ENCODE measurements at places on chromosomes 3 and 15.

GRCh38 chr3:126344380-126345041 lies 12.7 kb downstream of the KLF15 start:
- DNase-seq, result no peak

DNA sequence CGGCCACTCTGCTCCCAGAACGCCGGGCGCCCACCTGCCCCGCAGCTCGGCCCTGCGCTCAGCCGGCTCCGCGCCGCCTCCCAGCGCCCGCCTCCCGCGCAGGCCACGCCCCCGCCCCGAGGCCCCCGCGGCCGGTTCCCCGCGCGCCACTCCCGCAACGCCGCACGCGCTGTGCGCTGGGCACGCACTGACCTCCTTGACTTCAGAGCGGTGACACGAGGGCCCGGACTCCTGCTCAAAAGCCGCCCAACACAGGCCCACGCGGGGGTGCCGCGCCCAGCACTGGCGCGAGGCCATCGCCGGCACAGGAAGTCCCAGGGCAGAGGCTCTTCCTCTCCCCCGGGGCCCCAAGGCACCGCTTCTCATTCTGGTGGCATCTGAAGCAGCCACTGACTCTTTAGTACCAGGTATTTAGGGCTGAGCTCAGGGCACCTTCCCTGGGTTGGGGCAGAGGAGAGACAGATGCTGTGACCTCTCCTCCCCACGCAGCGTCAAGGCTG lies 12.4 kb downstream of the TNK2 start:
- no peak for DNase-seq

DNA sequence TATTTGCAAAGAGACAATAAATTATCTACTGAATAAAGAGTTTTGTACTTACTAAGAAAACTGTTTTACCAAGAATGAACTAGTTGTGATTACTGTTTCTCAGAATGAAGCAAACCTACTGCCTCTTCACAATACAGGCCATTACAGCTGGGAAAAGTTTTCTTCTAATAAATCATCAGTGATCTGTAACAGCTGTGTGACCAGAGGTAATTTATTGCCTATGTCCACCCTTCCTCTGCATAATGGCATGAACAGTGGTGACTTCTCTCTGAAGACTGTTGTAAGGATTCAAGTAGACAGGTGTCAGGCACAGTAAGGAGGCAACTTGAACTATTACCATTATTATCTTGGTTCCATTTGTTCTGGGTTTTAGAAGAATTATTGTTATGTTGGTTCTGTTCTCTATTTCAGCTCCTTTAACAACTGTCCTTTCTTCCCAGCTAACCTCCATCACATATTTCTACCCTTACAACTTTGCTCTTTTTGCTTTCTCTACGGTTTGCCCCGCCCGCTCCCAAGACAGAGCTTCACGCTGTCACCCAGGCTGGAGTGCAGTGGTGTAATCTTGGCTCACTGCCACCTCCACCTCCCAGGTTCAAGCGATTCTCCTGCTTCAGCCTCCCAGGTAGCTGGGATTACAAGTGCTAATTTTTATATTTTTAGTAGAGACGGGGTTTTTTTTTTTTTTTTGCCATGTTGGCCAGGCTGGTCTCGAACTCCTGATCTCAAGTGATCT lies 51.5 kb downstream of the PRKAR2A start:
- no peak for DNase-seq

- DNase-seq, result peak; percentile 62
Observed at GRCh38 chr3:146164071-146164470, 3.1 kb upstream of the PLOD2 start.

DNA sequence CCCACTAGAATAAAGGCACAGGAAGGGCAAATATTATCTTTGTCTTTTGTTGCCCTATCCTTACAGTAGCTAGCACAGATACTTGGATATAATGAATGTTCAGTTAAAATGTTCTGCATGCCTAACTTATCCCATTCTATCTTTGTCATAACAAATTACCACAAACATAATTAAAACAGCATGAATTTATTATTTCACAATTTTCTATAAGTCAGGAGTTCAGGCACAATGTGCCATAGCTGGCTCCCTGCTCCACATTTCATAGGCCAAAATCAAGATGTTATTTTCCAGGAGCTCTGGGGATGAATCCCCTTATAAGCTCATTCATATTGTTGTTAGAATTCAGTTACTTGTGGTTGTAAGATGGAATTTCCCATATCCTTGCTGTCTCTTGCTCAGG lies 975.5 kb downstream of the IGSF11 start:
- DNase-seq, result peak; percentile 17

- DNase-seq, result peak; percentile 41
Observed at GRCh38 chr3:192915722-192916121, 1.9 kb downstream of the MB21D2 start.

DNA sequence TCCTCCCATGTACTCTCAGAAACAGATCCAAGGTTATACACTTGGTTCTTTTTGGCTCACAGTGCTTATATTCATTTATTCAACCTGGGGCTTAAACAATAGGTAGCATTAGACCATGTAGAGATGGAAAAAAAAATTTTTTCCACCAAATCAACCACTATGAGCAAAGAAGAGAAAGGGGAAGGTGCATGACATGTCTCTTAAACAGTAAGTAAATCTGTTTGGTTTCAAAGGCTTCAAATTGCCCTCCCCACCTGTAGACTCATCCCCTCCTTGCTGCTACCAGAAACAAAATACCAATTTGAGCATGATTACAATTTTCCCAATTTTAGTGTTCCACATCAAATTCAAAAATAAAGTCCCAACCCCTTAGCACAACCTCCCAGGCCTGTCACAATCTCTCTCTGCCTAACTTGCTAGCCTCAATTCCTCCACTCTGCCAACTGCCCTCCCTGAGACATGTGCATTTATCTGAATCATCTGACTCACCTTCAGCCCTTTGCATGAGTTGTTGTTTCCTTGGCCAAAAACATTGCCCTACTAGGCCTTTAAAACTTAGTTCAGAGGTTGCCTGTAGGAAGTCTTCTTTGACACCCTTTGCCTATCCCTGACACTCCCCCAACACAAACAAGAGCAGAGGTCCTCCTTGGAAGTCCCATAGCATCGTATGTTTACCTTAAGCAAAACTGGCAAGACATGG lies 30.3 kb upstream of the TSC22D2 start:
- peak; percentile 12 for DNase-seq

DNA sequence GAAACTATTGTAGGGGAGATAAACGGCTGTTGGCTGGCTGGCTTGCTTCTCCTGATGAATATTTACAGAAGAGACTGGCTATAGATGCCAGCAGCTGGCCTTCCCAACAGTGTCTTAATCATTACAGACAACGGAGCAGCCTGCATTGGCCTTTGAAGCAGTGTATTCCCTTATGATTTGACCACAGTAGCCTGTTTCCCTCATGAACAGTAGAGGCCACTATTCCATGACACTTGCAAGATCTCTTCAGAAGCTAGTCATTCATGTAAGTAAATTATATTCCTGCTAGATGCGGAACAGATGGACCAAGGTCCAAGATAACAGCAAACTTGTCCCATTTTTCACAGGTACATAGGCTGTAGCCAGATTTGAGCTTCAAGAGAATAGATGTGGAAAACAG lies 47.3 kb downstream of the TMCO5A start:
- peak; percentile 61 for DNase-seq

GRCh38 chr15:35256141-35256540 lies 171.0 kb upstream of the NANOGP8 start:
- no peak for DNase-seq

DNA sequence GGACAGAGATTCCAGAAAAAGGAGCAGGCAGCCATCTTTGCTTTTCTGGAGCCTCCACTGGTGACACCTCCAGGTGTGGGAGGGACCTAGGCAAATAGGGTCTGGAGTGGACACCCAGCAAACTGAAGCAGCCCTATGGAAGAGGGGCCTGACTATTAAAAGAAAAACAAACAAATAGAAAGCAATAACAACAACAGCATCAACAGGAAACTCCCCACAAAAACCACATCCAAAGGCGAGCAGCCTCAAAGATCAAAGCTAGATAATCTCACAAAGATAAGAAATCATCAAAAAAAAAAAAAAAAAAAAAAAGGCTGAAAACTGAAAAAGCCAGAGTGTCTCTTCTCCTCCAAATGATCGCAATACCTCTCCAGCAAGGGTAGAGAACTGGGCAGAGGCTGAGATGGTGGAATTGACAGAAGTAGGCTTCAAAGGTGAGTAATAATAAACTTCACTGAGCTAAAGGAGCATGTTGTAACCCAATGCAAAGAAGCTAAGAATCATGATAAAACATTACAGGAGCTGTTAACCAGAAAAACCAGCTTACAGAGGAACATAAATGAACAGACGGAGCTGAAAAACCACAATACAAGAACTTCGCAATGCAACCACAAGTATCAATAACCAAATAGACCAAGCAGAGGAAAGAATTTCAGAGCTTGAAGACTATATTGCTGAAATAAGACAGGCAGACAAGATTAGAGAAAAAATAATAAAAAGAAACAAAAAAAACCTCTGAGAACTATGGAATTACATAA lies 225.4 kb downstream of the CTNNB1 start:
- DNase-seq, result no peak

DNA sequence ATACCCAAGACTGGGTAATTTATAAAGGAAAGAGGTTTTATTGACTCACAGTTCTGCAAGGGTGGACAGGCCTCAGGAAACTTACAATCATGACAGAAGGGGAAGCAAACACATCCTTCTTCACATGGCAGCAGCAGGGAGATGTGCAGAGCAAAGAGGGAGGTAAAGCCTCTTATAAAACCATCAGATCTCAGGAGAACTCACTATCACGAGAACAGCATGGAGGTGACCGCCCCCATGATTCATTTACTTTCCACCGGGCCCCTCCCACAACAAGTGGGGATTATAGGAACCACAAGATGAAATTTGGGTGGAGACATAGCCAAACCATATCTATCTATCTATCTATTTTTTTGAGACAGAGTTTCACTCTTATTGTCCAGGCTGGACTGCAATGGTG lies 5.4 kb downstream of the GDPGP1 start:
- no peak for DNase-seq

DNA sequence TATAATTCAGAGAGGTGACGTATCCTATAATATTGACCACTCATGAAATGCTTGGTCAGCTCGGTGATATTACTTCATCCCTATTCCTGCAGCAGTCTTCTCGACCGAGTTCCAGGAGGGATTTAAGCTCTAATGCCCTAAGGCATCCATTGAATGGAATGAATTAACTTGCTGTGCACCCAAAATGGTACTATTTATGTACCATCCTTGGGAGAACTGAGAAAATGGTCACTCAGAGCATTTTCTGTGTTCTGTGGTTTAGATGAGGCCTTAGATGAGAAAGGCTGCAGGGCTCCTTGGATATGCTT lies 638 bp downstream of the BLOC1S6 start:
- no peak for DNase-seq

DNA sequence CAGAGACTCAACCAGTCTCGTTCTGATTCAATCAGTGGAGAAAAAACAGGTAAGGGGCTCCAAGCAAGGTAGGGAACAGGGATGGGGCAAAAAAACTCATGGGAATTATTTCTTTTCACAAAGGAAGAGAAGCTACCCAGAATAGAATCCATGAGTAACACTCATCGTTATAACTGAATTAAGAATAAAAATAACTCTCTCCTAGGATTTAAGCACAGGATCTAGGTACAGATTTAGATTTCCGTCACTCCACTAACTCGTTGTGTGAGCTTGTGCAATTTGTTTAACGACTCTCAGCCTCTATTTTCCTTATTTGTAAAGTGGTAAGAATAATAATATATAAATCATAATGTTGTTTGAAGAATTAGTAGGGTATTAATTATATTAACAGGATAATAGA lies 68.6 kb downstream of the ADAMTS9 start:
- DNase-seq, result no peak

DNA sequence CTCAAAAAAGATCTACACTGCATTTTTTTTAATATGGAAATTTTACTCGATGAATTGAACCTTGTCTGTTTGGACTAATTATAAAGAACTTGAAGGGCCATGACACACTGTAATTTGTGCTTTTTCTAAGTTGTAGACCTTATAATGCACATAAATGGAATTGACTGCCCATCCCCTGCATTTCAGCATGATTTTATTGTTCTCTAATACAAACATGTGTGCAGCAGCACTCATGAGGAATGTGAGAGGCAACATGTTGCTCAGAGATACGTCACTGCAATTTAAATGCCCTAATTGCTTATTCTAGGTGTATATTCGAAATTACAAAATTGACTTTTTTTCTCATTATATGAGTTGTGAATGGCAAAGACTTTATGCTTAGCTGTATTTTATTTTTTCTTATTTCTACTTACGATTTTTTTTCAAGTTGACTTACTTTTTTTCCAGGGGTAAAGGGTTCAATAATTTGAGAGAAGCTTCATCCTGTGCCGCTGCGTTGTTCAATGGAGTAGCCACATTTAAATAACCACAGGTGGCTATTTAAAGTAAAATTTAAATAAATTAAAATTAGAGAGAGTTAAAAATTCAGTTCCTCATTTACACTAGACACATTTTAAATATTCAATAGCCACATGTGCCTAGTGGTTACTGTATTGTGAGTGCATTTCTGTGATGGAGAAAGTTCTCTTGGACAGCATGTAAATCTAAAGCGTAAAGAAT lies 1346.4 kb downstream of the ROBO1 start:
- no peak for DNase-seq

DNA sequence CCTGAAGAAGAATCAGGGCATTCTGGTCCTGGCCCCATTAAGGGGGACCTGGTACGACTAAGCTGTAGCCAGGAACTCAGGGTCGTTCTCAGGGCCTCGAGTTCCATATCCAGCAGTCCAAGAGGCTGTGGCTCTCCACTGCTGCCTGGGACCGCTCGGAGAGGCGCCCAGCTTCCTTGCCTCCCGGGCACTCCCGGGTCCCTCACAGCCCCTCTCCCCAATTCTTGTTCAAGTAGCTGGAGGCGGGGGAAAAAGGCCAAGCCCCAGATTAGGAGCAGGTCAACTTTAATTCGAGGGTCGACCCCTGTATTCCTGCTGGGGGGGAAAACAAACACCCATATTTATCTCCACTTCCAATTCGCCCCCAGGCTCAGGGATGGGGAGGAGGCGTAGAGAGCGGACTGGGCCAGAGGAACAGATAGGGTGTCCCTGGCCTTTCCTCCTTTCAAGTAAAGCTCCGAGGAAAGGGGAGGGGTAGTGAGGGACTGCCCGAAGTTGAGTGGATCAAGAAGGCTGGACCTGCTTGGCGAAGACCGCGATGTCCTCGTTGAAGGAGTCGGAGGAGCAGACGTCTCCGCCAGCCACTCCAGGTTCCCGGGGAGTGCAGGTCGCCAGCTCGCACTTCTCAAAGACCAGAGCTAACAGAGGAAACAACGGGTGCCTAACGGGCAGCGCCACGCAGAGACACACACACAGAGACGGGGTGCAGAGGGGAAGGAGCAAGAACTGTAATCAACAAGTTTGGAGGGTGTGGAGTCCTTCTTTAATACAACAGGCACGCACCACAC lies 4.4 kb downstream of the MEIS2 start:
- DNase-seq, result no peak

- DNase-seq, result no peak
Observed at GRCh38 chr3:12870942-12871341, 29.6 kb upstream of the RPL32 start.

DNA sequence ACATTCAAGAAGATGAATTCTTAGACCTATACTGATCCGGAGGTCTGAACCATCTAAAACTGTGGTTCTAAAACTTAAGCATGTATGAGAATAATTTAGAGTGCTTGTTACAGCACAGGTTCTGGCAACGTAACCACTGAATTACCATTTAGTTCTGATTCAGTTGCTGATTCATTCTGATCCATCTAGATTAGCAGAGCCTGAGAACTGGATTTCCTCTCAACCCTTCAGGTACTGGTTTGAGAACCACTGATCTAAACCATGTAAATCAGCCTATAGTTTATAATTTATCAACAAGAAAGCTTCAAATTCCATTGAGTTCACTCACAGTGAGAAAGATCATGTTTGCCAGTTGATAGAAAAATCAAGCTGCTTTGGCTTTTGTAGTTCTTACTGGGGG lies 1001.1 kb upstream of the EPHA6 start:
- no peak for DNase-seq

- DNase-seq, result no peak
Observed at GRCh38 chr3:122443090-122443489, 27.2 kb upstream of the WDR5B start.

All from fibroblast of lung (primary cell).